ENCODE measurements at places on chromosomes 6 and 20.

DNA sequence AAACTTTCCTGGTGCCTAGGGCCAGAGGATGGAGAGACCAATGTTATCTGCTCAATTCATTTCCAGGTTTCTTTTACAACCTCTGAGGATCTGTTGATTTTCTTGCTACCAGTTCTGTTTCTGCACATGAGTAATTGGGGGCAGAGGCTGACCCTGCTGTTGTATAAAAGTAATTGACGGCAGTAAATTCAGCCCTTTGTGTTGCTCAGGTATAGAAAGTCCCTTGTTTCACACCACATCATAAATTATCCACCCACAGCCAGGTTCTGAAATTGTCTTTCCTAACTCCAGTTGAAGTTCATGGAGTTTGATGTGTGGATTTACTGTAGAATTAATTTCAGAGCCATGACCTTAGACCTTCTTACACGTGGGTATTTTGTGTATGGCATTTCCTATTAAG, 107.4 kb upstream of the GRIK2 start:
- DNase-seq = no peak

DNA sequence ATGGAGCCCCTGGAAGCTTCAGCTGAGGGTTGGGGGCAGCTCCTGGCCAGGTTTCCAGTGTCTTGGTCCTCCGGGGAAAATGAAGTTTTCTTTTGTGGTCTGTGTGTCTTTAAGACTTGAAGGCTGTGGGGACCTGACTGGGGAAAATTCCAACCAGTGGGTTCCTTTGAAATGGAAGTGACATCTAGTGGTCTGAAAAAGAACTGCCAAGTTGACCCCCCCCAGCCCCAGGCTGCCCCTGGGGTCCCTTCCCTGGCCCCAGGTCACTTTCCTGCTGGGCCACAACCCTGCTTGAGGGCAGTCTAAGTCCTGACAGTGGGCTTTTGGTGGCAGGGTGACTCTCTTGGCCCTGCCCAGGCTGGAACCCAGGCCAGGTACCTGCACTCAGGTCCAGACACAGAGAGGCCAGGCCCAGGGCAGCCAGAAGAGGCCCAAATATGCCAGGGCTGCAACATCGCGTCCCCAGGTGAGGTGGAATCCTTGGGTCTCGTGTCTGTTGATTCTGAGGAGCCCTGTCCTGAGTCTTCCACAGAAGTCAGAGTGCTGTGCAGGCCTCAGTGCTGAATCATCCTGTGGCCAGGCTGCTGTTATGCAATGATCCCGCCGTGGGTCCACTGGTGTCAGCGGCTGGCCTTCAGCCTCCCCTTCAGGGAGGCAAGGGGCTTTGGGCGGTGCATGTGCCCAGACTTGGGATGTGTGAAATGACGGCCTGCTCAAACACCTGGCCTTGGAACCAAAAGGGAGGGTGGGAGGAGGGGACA, 68.4 kb downstream of the VEGFA start:
- DNase-seq = no peak

GRCh38 chr6:166500246-166500645, 86.2 kb downstream of the RAMACL start:
- DNase-seq = no peak

- DNase-seq = no peak
Measured at GRCh38 chr6:95294043-95294442, 283.3 kb upstream of the MANEA start.

DNA sequence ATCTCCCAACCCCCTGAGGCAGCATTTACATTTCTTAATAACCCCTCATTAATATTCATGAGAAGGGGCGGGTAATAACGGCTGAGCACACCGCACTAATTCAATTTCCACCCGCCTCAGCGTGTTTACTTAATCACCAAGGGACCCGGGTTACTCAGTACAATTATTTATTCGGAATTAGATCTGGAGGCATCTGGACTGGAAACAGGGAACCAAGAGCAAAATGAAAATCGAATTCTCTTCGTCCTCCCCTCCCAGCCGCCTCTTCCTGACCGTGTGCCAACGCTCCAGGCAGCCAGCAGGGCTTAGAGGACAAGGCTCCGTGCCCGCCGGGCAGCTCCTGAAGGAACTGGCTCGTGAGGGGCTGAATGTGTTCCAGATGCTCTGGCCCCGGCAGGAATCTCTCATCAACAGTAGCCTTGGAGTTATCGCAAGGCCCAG, 23.5 kb upstream of the CTNNBL1 start:
- DNase-seq = no peak

DNA sequence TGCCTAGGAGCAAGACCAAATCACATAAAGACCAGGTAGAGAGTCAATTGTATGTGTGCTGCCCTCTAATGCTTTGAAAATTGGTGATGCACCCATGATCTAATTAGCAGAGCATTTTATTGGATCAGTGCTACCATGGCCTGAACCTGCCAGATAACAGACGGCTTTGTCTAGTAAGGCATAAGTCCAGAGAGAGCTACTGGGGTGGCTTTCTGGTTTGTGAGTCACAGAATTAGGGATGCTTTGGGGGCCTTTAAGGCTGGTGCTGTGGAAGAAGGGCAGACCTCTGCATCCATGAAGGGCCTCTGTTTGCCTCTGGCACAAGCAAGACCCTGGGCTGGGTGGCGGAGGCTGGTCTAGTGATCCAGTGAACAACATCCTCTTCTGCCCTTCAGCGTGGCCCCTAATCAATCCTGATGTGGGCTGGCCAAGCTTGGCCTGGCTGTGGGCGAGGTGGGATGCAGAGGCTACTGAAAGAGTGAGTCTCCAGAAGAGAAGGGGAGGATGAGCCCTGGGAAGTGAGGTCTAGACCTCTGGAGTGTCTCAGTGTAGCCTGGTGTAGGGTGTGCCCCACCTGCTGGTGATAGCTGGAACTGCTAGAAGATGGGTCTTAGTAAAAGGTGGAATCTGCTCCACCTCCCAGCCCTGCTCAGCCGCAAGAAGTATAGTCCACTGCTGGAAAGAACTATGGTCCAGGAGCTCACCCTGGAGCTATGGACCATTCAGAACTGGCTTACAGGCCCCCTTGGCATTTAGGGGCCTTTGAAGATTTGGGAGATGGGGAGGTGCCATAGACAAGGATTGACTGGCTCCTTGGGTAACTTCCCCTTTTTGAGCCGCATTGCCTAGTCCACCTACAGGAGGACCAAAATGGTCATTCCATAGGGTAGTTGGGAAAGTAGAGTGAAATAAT, 36.7 kb upstream of the AAR2 start:
- peak; percentile 49 for DNase-seq

- no peak for DNase-seq
Measured at GRCh38 chr20:13865156-13865555, 80.3 kb downstream of the NDUFAF5 start.

DNA sequence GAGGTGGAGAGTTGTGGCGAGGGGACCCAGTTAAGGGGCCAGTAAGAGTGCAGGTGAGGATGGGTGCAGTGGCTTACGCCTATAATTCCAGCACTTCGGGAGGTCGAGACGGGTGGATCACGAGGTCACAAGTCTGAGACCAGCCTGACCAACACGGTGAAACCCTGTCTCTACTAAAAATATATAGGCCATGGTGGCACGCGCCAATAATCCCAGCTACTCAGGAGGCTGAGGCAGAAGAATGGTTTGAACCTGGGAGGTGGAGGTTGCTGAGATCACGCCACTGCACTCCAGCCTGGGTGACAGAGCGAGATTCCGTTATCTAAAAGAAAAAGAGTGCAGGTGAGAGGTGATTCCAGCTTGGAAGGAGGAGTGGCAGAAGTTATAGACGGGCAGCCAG, 28.0 kb downstream of the PPP1R3G start:
- no peak for DNase-seq

DNA sequence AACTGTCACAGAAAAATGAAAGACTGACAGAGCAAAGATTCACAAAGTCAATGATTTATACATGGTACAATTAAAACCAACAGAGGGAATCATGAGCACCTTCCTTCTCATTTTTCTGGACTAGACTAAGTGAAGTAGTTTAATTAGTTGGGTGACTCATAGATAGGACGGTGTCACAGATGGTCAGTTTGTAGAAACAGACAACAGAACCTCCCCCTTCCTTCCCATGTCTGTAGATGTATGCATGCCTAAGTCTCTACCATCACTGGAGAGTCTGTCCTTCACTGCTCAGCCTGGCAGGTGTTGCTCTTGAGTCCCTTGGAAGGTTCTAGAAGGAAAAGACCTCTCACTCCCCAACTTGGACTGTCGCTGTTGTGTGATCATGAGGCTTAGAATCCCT, 75.4 kb upstream of the EEF1E1 start:
- DNase-seq = no peak

DNA sequence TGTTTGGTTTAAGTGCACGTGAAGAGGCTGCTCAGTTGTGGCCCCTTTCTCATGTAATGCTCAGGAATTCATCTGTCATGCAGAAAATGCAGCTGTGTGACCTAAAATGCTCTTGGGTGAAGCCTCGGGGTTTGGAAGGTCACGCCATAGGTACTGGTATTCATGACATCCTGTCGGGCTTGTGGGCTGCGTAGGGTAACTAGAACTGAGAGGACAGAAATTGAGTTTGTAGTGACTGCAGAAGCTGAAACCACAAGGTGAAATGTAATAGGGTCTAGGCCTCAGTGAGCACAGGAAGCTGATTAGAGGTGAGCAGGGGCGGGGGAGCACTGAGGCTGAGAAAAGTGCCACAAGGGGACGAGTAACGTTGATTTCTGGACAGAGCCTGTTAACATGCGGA, 128.8 kb downstream of the SOBP start:
- peak; percentile 2 for DNase-seq

DNA sequence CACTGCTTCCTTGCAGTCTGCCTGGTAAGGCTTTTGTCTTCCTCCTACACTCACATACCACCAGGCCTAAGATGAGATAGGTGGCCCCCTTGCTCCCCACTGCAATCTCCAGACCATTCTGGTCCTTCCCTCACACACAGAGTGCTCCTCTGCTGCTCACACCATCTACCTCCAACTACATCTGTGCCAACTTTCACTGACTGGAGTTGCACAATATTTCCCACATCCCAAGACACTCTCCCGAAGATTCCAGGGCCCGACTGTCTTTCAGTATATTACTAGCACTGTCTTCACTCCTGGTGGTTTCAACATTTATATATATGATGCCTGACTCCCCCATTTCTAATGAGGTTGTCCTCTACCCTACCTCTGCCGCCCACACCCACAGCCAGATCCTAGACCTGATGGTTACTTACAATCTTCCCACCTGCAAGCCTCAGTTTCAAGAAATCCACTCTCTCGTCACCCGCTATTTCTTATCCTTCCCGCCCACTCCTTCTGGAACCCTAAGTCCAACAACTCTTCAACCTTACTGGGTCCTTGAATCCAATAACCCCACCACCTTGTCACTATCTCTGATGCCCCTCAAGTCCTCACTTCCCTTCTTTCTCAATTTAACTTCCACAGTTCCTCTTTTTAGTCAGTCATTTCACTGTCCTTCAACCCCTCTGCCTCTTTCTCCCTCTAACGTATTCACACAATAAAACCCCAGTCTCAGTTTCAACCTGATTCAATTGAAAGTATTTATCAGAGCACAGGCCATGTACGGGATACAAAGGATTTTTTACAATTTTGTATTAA, 21.6 kb downstream of the RALGAPA2 start:
- DNase-seq = no peak

DNA sequence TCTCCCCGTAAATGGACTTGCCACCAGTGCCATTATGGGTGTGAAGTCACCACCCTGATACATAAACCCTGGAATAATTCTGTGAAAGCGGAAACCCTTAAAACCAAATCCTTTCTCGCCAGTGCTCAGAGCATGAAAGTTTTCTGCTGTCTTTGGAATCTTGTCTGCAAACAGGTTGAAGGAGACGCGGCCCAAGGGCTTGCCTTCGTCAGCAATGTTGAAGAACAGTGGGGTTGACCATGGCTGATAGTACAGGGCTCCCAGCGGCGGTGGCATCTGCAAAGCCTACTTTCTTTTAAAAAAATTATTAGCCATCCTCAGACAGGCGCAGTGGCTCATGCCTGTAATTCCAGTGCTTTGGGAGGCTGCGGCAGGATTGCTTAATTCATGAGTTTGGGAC, 22.1 kb downstream of the ABHD12 start:
- no peak for DNase-seq

GRCh38 chr6:111943726-111944125, 70.5 kb upstream of the FYN start:
- no peak for DNase-seq

DNA sequence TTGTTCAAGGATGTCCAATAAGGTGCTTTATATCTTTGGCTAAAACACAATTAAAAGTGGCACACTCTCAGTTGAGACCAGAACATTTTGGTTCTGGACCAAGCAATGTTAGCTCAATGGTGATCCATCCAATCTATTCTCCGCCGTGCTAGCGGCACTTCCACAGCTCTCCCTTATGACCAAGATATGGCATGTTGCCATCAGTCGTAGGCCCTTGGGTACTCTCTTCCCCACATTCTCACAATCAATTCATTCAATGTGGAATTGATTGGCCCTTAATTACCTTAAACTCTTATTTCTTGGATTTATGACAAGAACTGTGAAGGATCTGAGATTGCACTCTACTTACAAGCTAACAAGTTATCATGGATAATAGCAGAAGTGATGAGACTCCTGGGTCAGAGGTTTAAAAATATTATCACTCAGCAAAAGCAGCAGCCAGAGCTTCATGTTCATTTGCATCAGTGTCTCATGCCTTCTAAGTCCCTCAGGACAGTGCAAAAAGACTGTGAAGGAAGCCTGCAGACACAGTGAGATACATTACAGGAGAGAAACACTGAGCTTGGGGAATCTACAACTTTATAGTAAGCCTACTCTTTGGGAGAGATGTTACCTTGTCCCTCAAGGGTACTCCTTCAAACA, 80.0 kb upstream of the ARG1 start:
- DNase-seq = no peak

GRCh38 chr6:43780293-43780692, 10.3 kb downstream of the VEGFA start:
- no peak for DNase-seq

DNA sequence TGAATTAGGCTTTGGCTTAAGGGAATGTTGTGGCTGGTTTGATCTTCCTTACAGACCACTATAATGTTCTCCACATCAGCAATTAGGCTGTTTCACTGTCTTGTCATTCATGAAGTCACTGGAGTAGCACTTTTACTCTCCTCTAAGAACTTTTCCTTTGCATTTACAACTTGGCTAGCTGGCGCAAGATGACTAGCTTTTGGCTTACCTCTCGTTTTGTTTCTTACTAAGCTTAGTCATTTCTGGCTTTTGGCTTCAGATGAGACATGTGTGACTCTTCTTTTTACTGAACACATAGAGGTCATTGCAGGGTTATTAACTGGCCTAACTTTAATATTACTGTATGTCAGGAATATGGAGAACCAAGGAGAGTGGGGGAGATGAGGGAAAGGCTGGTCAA, 143.2 kb downstream of the PTCHD4 start:
- no peak for DNase-seq

GRCh38 chr20:50554694-50555579, 44.8 kb downstream of the PTPN1 start:
- DNase-seq = no peak

GRCh38 chr6:74269600-74269858, 573.5 kb downstream of the CD109 start:
- DNase-seq = no peak

DNA sequence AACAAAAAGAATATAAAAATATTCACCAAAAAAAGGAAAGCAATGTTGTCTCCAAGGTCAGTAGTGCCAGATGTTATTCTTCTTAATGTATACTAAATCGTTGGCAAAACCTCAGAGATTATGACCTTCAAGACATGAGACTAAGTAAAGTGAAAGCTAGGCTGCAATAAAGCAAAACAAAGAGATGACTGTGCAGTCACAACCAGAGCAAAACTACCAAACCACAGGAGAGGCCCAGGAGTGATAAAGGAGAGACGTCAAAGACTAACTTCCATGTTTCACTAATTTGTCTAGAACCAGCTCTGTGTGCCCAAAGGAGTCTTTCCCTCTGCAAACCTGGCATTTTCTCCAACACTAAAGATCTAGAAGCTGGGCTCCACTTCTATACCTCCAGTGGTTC, 155.9 kb upstream of the POU3F2 start:
- DNase-seq = no peak

Measured in stimulated activated CD8-positive, alpha-beta memory T cell treated with anti-CD3 and anti-CD28 coated beads, Interleukin-2, amount 100 ng/mL, for 1 hour (primary cell).